Neuronal stem cell (in vitro differentiated cells): ENCODE measurements at places on chromosomes 1 and 21.

DNA sequence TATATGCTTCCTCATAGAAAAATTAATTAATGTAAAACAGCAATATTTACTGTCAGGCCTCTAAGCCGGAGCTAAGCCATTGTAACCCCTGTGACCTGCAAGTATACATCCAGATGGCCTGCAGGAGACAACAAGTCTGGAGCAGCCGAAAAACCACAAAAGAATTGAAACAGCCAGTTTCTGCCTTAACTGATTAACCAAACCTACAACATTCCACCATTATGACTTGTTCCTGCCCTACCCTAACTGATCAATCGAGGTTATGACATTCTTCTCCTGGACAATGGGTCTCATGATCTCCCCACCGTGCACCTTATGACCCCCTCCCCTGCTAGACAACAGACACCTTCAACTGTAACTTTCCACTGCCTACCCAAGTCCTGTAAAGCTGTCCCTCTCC lies 205.8 kb upstream of the DUSP10 start:
- no peak for DNase-seq

GRCh38 chr1:3692598-3692997 lies 40.3 kb downstream of the TP73 start:
- DNase-seq = no peak

- DNase-seq = no peak
Measured at GRCh38 chr1:64358692-64359091, 111.2 kb upstream of the CACHD1 start.

GRCh38 chr1:199808110-199808870 lies 219.2 kb upstream of the NR5A2 start:
- DNase-seq = no peak

GRCh38 chr1:19308509-19308907 lies 3.4 kb downstream of the AKR7A2 start:
- DNase-seq = no peak

DNA sequence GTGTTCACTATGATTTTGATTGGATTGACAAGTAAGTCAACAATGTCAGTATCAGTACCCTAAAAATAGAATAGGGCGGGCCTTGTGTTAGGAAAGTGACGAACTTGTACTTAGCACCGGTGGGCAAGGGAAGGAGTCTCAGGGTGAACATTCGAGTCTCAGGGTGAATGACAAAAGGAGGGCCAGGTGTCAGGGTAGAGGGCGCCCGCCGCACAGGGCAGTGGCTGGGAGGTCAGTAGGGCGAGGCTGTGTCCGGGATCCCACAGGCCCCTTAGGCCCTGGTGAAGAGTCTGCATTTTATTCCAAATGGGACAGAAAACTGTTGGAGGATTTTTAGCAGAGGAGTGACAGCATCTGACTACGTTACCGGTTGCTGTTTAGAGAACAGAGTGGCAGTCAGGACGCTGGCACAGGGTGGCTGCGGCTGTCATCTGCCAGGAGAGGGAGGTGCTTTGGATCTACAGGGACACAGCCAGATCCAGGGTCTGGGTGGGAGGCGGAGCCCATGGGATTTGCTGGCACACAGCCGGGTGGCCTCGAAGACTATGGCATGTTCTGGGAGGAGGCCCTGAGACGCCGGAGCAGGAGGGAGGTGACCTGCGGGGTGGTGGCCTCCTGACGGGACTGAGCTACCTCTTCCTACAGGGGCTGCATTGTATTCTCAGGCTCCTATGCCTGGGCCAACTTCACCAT lies 11.0 kb downstream of the AGTRAP start:
- no peak for DNase-seq

DNA sequence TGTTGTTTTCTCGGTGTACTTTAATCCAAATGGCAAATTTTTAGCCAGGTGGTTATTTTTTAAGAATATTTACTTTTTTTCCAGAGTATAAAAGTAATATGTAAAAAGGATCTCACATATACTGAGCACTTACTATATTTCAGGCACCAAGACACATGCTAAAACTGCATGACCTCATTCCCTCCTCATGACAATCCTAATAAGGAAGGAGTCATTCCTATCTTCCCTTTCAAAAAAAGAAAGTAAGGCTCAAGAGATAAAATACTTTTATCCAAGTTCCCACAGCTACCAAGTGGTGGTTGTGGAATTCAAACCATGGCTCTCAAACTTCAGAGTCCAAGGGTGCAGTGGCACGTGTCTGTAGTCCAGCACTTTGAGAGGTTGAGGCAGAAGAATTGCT lies 19.4 kb downstream of the ATP2B4 start:
- DNase-seq = no peak
